ENCODE measurements at places on chromosomes 4 and X.

DNA sequence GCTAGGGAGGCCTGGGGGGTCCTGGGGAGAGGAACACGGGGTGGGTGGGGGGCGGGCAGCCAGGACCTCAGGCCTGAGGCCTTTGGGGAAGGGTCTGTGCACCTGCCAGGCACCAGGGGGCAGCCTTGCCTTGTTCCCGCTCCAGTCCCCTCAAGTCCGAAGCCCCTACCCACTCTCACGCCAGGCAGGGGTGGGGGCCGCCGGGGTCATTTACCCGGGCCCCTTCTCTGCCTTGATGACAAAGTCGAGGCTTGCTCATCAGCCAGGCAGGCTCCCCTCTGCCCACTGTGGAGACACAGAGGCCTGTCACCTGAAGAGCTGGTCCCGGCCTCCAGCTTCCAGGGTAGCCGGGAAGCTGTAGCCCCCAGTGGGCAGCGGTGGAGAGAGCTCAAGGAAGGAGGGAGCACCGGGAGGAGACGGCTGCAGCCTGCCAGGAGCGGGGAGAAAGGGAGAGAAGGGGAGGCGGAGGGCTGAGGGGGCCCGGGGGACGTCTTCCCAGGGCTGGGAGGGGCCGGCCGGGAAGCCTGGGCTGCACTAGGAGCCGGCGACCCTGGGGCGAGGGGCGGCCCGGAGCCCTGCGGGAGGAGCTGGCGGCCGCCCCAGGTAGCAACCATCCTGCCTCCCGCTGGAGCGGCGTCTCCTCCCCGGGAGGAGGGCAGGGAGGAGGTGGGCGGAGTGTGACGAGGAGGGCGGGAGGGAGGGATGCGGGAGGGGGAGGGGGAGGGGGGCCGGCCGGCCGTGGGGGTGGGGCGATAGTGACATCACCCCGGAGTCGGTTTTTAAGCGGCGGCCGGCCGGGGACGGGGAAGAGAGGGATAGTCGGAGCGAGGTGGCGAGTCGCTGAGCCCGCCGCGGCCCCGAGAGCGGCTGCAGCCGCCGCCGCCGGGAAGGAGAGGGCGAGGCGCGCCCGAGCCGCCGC is at the start of gene SLC6A8:
TSS of gene SLC6A8 (plus strand) at position 806 of the 919 bp plus-strand sequence. CDS start 649 bp downstream, outside the sequence.
- no peak for DNase-seq

DNA sequence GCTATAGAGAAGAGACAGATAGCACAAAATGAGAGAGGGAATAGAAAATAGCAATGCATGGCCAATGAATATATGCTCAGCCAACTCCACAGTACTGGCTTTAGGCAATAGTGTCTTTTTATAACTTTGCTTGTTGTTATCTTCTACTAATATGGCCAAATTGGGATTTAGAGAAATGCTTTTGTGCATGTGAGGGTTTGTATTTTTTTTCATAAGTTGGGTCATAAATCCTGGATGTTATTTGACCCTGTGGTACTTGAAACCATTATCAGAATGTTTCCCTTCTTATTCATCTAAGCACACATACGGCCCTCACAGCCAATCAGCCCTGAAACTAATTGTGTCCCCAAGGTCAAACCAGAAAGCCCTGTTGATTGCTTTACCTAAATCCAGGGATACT is 35.2 kb upstream of the LPAR4 start:
- no peak for DNase-seq

GRCh38 chr4:91330555-91331137 is 973.1 kb upstream of the GRID2 start:
- no peak for DNase-seq

DNA sequence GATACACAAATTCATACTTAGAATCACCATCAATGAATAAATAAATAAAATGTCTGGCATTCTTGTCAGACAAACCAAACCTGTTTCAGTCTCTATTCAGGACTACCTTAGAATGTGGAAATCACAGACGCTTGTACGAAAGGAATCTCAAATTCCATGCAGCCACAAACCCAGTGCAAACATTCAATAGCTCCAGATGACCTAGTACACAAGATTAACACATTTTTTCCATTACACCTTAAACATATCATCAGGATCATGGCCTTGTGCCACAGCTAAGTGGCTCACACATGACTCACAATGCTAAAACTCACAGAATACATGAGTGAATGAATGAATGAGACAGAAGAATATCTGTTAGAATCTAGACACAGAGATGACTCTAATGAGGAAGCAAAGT is 134.2 kb downstream of the PWWP3B start:
- no peak for DNase-seq

GRCh38 chrX:74420196-74421035 is 877 bp upstream of the SLC16A2 start:
- DNase-seq: no peak

- DNase-seq: no peak
Observed at GRCh38 chrX:1152090-1152489, 60.4 kb downstream of the CRLF2 start.

DNA sequence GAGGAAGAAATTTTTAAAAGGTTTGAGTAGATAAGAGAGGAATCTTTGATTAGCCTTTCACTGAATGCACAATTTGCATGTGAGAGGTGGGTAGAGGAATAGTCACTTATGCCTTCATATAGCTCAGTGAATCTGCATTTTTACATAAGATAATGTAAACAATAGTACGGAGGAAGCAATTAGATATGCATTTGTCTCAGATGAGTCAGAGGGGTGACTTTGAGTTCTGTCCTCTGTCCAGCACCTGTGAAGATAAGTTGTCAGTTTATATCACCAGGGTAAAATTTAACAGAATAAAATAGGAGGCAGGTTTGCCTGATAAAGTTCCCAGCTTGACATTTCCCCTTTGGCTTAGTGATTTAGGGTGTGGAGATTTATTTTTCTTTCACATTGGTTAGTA is 841.9 kb downstream of the PCDH18 start:
- DNase-seq: no peak
